ENCODE measurements at places on chromosomes 11 and 22. TPM values are rescaled to one million over a fixed set of nuclear protein-coding genes. Genes with fewer than 3 reads are reported as not detected.
A peak's percentile ranks its signal among the peaks of the same experiment; 100 is the strongest.

The OR51B5 gene
- total RNA-seq: not detected

The FJX1 gene
- 0.69 TPM for total RNA-seq

DNA sequence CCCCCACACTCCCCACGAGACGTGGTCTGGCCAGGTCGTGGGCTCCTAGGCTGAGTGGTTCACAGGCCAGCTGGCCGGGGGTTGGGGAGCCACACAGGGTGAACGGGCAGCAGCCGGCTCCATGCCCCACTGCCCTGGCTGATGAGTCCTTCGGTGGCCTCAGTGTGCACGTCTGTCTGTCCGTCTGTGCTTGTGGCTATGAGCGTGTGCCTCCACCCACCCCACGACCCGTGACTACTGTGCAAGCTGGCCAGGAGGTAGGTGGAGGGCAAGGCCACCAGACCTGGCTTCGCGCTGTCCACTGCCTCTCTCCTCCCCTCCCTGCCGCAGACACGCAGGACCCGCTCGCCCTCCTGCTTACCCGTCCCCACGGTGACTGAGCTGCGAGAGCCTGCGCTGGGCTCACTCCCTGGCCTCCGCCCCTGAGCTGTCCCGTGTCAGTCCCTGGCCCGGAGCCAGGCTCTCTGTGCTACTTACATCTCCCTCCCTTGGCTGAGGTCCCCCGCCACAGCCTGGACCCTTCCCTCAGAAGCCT is 14.1 kb downstream of the CSDC2 start:
- DNase-seq: no peak
- H3K36me3 ChIP-seq: peaks cover under 1% of the 10 kb centered on the region
- H3K27me3 ChIP-seq: no peaks in the 10 kb centered on the region
- H3K4me1 ChIP-seq: no peaks in the 10 kb centered on the region

GRCh38 chr11:93570759-93571413 is 27.7 kb upstream of the SMCO4 start:
- H3K36me3 ChIP-seq: no peaks in the 10 kb centered on the region
- no peaks in the 10 kb centered on the region for H3K4me1 ChIP-seq
- H3K4me3 ChIP-seq: no peak overlapping the region

The MDK gene
- 1.1 TPM for total RNA-seq

DNA sequence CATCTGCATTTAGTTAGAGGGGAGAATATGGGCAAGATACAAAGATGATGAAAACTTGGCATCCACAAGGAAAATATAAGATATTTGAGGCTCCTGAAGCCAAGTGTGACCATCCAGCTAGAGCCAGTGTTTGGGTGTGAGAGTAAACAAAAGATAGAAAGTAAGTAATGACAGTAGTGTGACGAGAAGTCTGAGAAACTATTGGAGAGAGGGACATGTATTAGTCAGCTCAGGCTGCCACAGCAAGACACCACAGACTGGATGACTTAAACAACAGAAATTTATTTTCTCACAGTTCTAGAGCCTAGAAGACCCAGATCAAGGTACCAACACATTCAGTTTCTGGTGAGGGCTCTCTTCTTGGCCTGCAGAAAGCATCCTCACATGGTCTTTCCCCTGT is 6.4 kb upstream of the CCKBR start:
- no peak overlapping the region for H3K4me3 ChIP-seq
- no peak for DNase-seq
- peaks cover 11% of the 10 kb centered on the region for H3K27me3 ChIP-seq
- no peaks in the 10 kb centered on the region for H3K4me1 ChIP-seq

The GLYAT gene
- total RNA-seq: not detected

- no peak for DNase-seq
- no peaks in the 10 kb centered on the region for H3K27me3 ChIP-seq
- H3K36me3 ChIP-seq: no peaks in the 10 kb centered on the region
- H3K27ac ChIP-seq: no peak overlapping the region
- H3K4me3 ChIP-seq: no peak overlapping the region
- H3K4me1 ChIP-seq: no peaks in the 10 kb centered on the region
Measured at GRCh38 chr22:46443850-46444389, 93.5 kb downstream of the CELSR1 start.

The GLYATL1B gene
- total RNA-seq: not detected

- no peak overlapping the region for H3K4me3 ChIP-seq
- peaks cover 3% of the 10 kb centered on the region for H3K27me3 ChIP-seq
- H3K36me3 ChIP-seq: no peaks in the 10 kb centered on the region
- no peak for DNase-seq
- no peak overlapping the region for H3K27ac ChIP-seq
- no peaks in the 10 kb centered on the region for H3K4me1 ChIP-seq
Measured at GRCh38 chr11:1807264-1807995, 27.4 kb upstream of the SYT8 start.

- DNase-seq: peak; percentile 6
- H3K36me3 ChIP-seq: peaks cover 16% of the 10 kb centered on the region
- H3K4me3 ChIP-seq: no peak overlapping the region
- no peak overlapping the region for H3K27ac ChIP-seq
Measured at GRCh38 chr11:85737738-85738137, 51.7 kb upstream of the CCDC89 start.

The C22orf31 gene
- total RNA-seq: not detected

The RIMBP3B gene
- total RNA-seq: 0.39 TPM

The OR52E5 gene
- total RNA-seq: not detected

GRCh38 chr22:50027639-50028537 is 15.3 kb upstream of the IL17REL start:
- no peaks in the 10 kb centered on the region for H3K27me3 ChIP-seq
- no peaks in the 10 kb centered on the region for H3K4me1 ChIP-seq
- H3K4me3 ChIP-seq: no peak overlapping the region

The MRGPRX4 gene
- not detected for total RNA-seq

DNA sequence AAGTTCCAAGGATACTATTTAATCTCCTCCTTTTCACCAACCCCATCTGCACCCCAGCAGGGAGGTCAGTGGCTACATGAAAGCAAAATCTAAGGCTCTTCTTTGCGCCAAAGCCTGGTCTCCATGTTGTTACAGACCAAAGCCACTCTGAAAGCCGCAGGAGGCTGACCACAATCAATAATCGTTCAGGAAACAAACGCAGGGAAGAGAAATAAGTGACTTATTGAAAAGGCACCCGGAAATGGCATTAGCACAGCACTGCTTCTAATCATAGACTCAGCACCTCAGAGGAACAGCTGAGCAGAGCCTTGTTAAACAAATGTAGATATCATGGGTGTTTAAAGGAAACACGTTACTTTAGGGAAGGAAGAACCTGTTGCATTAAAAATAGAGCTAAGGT is 183.9 kb downstream of the KIRREL3 start:
- no peak for DNase-seq
- H3K4me1 ChIP-seq: no peaks in the 10 kb centered on the region
- H3K27me3 ChIP-seq: no peaks in the 10 kb centered on the region
- H3K27ac ChIP-seq: no peak overlapping the region
- H3K36me3 ChIP-seq: no peaks in the 10 kb centered on the region

DNA sequence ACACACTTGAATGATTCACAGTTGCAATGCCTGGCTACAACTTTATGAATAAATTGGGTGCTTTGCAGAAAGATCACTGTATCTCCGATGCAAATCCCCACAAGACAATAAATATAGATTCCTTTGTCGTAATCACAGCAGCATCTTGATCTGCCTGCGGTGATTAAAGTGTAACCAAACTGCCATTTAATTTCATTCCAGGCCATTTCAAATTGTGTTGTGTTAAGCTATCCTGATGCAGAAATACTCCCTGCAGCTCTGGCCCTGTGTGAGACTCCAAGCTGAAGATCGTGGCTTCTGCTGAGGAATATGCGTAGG is 40.8 kb upstream of the B3GAT1 start:
- H3K27me3 ChIP-seq: no peaks in the 10 kb centered on the region
- no peaks in the 10 kb centered on the region for H3K36me3 ChIP-seq
- no peak overlapping the region for H3K4me3 ChIP-seq
- DNase-seq: no peak

GRCh38 chr11:101726988-101727387 is 143.2 kb upstream of the TRPC6 start:
- no peaks in the 10 kb centered on the region for H3K27me3 ChIP-seq
- H3K4me3 ChIP-seq: no peak overlapping the region
- H3K4me1 ChIP-seq: no peaks in the 10 kb centered on the region
- no peaks in the 10 kb centered on the region for H3K36me3 ChIP-seq
- no peak overlapping the region for H3K27ac ChIP-seq

GRCh38 chr11:8652140-8652539 is 30.3 kb downstream of the TRIM66 start:
- no peak overlapping the region for H3K4me3 ChIP-seq
- no peak overlapping the region for H3K27ac ChIP-seq
- peaks cover 5% of the 10 kb centered on the region for H3K36me3 ChIP-seq

The ST13 gene
- total RNA-seq: 201 TPM
